ENCODE measurements at places on chromosomes 2 and 18.

GRCh38 chr18:8046441-8046840 lies 479.3 kb downstream of the PTPRM start:
- no peak overlapping the region for H3K27ac ChIP-seq
- DNase-seq, result no peak
- H3K4me1 ChIP-seq, result peaks cover 29% of the 10 kb centered on the region
- H3K27me3 ChIP-seq, result no peaks in the 10 kb centered on the region

GRCh38 chr18:47611649-47612048 lies 318.8 kb downstream of the SMAD2 start:
- H3K4me1 ChIP-seq, result no peaks in the 10 kb centered on the region
- no peak overlapping the region for H3K27ac ChIP-seq
- H3K27me3 ChIP-seq, result no peaks in the 10 kb centered on the region
- H3K36me3 ChIP-seq, result no peaks in the 10 kb centered on the region
- no peak for DNase-seq

DNA sequence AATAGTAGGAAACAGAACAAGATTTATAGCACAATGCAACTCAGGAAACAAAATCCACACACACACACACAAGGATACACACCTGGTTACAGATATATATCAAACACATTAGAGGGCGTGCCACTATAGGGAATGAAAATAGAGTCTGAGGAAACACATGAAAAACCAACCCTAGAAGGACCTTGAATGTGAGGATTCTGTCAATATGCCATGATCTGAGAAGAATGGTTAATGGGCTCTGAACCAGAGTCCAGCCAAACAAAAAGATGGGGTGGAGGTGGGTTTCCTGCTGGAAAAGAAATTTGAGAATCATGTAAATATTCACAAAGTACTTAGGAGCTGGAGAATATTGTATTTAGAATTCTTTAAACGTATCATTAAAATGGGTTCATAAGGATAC lies 7.8 kb upstream of the TMEM37 start:
- no peaks in the 10 kb centered on the region for H3K27me3 ChIP-seq
- no peaks in the 10 kb centered on the region for H3K36me3 ChIP-seq
- no peak overlapping the region for H3K4me3 ChIP-seq
- H3K27ac ChIP-seq, result no peak overlapping the region
- no peaks in the 10 kb centered on the region for H3K4me1 ChIP-seq

GRCh38 chr2:208077276-208077675 lies 47.0 kb downstream of the CRYGD start:
- H3K27me3 ChIP-seq, result no peaks in the 10 kb centered on the region
- no peaks in the 10 kb centered on the region for H3K36me3 ChIP-seq
- no peaks in the 10 kb centered on the region for H3K4me1 ChIP-seq
- H3K27ac ChIP-seq, result no peak overlapping the region
- H3K4me3 ChIP-seq, result no peak overlapping the region

DNA sequence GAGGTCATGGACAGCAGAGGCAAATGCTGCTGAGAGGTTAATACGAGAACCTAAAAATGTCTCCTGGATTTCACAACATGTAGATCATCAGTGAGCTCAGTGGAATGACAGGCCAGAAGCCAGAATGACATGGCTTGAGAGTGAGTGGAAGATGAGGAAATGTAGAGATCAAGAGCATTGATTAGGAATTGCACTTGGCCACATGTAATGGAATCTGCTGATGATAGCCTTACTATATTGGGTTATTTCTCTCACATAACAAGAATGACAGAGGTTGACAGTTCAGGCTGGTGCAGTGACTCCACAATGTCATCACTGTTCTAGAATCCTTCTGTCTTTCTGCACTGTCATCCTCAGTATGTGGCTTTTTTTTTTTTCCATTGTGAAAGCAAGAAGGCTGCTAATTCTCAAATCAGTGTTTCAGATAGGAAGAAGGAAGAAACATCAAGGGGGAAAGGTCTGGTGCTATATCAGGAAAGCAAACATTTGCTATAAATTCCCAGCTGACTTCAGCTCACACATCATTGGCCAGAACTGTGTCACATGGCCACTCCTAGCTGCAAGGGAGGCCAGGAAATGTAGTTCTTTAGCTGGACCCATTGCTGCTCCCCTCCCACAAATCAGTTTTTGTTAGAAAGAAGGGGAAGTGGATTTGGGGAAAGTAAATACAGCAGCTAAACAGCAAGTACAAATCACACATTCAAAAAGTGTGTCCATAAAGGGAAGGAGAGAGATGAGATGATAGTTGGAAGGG lies 127.2 kb downstream of the FAM161A start:
- no peaks in the 10 kb centered on the region for H3K4me1 ChIP-seq
- no peaks in the 10 kb centered on the region for H3K36me3 ChIP-seq
- H3K27ac ChIP-seq, result no peak overlapping the region
- no peaks in the 10 kb centered on the region for H3K27me3 ChIP-seq
- H3K4me3 ChIP-seq, result no peak overlapping the region

GRCh38 chr2:156589381-156590079 lies 153.4 kb downstream of the GPD2 start:
- no peak overlapping the region for H3K27ac ChIP-seq
- peaks cover under 1% of the 10 kb centered on the region for H3K36me3 ChIP-seq
- no peak overlapping the region for H3K4me3 ChIP-seq
- no peaks in the 10 kb centered on the region for H3K4me1 ChIP-seq
- no peaks in the 10 kb centered on the region for H3K27me3 ChIP-seq
- no peak for DNase-seq

- no peak for DNase-seq
- no peaks in the 10 kb centered on the region for H3K36me3 ChIP-seq
- no peak overlapping the region for H3K27ac ChIP-seq
- H3K27me3 ChIP-seq, result no peaks in the 10 kb centered on the region
Observed at GRCh38 chr2:147649998-147650397, 194.8 kb upstream of the ACVR2A start.

DNA sequence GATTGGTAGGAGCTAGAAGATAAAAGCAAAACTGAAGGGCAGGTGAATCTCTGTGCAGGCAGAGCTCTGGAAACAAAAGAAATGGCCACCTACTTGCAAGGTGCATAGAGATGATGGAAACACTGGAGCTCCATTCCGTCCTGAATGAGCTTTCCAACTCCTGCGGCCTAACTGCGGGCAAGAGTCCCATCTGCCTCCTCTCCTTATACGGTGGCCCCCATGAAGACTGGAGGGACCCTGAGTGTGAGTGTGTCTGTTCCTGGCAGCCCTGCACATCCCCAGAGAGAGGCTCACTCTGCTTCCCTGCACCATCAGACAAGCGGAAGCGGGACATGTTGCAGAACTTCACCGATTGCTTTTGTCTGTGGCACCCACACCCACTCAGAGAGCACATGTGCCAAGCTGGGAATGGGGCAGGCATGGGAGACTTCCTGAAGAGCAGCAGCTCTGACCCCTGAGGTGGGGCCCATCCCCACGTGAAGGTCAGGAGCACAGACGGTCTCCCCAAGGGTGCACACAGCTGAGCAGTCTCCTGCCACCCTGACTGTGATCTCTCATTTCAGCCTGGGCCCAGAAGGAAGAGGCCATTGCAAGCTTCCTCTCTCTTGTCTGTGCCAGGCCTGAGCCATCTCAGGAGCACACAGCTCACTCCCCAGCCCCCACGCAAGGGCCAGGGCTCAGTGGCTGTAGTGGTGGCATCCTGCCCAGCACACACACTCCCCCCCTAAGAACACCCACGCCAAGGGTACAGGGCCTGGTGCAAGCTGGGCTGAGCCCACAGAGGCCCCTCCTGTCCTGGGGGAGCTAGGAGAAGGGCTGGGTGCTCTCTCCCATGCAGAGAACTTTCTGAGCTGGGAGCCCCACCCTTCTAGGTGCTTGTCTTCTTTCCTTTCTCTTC lies 75.3 kb downstream of the STPG4 start:
- no peak overlapping the region for H3K4me3 ChIP-seq
- H3K27me3 ChIP-seq, result no peaks in the 10 kb centered on the region
- no peaks in the 10 kb centered on the region for H3K36me3 ChIP-seq
- peak; percentile 52 for DNase-seq
- peaks cover 19% of the 10 kb centered on the region for H3K4me1 ChIP-seq

- H3K4me3 ChIP-seq, result no peak overlapping the region
- H3K27me3 ChIP-seq, result no peaks in the 10 kb centered on the region
- no peak overlapping the region for H3K27ac ChIP-seq
- no peak for DNase-seq
Observed at GRCh38 chr18:48875942-48876511, 74.7 kb downstream of the SMAD7 start.

- H3K4me1 ChIP-seq, result peaks cover 18% of the 10 kb centered on the region
- DNase-seq, result no peak
- H3K27ac ChIP-seq, result no peak overlapping the region
- no peak overlapping the region for H3K4me3 ChIP-seq
- no peaks in the 10 kb centered on the region for H3K27me3 ChIP-seq
Observed at GRCh38 chr2:36351736-36352349, 3.7 kb upstream of the CRIM1 start.

DNA sequence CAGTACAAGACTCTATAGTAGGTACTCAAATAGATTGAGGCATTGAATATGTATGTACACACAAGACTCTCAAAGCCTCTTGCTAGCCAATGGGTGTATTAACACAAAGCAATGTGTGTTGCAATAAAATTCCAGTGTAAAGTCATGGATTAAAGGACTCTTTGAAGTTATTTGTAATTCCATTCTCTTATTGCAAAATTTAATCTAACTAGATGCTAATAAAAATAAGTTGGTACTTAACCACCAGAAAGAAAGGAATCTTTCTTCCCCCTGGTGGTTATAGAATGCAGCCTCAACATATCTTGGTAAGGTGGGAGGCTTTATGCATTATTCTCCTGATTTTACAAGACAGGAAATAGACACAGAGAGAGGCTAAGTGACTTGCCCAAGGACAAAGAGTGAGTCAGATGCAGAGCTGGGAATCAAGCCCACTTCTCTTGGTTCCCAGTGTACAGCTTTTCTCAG lies 18.0 kb downstream of the LRP1B start:
- H3K4me3 ChIP-seq, result no peak overlapping the region
- no peaks in the 10 kb centered on the region for H3K4me1 ChIP-seq

GRCh38 chr2:147386284-147386683 lies 458.5 kb upstream of the ACVR2A start:
- no peaks in the 10 kb centered on the region for H3K4me1 ChIP-seq
- H3K27ac ChIP-seq, result no peak overlapping the region
- no peaks in the 10 kb centered on the region for H3K27me3 ChIP-seq
- no peak overlapping the region for H3K4me3 ChIP-seq

DNA sequence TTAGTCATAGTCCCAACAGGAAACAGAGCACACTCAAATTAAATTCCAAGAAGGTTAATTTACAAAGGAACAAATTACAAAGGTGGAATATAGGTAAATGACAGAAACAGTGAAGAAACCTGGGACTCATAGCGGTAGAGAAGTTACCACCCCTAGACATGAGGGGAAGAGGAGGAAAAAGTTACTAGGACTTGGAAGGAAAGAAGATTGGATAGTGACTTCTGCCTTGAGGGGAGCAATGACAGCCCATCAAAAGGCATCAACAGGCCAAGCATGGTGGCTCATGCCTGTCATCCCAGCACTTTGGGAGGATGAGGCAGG lies 2.4 kb upstream of the PDE11A start:
- no peaks in the 10 kb centered on the region for H3K36me3 ChIP-seq
- peaks cover 5% of the 10 kb centered on the region for H3K4me1 ChIP-seq
- no peak overlapping the region for H3K4me3 ChIP-seq

- H3K36me3 ChIP-seq, result no peaks in the 10 kb centered on the region
- no peak overlapping the region for H3K4me3 ChIP-seq
- no peaks in the 10 kb centered on the region for H3K27me3 ChIP-seq
Observed at GRCh38 chr18:8801263-8801901, 96.0 kb downstream of the MTCL1 start.

GRCh38 chr2:88128654-88129312 lies 921 bp upstream of the FABP1 start:
- no peak overlapping the region for H3K4me3 ChIP-seq
- no peaks in the 10 kb centered on the region for H3K27me3 ChIP-seq
- no peaks in the 10 kb centered on the region for H3K36me3 ChIP-seq
- DNase-seq, result no peak
- no peak overlapping the region for H3K27ac ChIP-seq

DNA sequence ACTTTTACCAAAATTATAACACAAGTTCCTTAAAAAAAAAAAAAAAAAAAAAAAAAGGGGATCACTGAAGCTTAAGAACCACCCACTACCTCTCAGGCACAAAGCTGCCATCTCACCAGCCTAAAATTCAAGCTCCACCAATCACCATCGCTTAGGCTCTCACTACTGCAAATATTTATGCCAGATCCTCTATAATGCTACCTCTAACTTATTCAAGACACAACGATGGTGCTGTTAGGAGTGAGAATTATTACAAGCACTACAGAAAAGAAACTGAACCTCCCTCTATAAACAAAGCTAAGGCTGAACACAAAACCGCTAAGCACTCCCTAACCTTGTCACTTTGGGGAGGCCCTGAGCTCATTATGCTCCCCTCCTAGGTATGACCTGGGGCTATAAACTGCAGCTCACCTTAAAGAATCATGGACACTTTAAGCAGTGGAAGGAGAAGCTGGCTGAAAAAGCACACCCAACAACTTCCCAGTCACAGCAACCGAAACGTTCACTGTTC lies 3.6 kb downstream of the FZD5 start:
- DNase-seq, result no peak
- H3K4me3 ChIP-seq, result no peak overlapping the region
- H3K4me1 ChIP-seq, result peaks cover 10% of the 10 kb centered on the region
- H3K27ac ChIP-seq, result no peak overlapping the region
- no peaks in the 10 kb centered on the region for H3K27me3 ChIP-seq
- H3K36me3 ChIP-seq, result peaks cover 39% of the 10 kb centered on the region
